ENCODE measurements at places on chromosomes 5 and 9. TPM values are rescaled to one million over a fixed set of nuclear protein-coding genes. Genes with fewer than 3 reads are reported as not detected.

The SLC6A3 gene
- not detected for total RNA-seq

The NXNL2 gene
- 1.0 TPM for total RNA-seq

The IFNA21 gene
- total RNA-seq: not detected

The PCDHGC4 gene
- 1.7 TPM for total RNA-seq

The PHYHD1 gene
- total RNA-seq: 6.4 TPM

The OCLN gene
- 0.43 TPM for total RNA-seq

The F12 gene
- total RNA-seq: 0.18 TPM

The ABLIM3 gene
- 7.7 TPM for total RNA-seq

The LCP2 gene
- not detected for total RNA-seq

Data from smooth muscle cell of bladder (primary cell).